ENCODE measurements at places on chromosomes 7 and 10.

DNA sequence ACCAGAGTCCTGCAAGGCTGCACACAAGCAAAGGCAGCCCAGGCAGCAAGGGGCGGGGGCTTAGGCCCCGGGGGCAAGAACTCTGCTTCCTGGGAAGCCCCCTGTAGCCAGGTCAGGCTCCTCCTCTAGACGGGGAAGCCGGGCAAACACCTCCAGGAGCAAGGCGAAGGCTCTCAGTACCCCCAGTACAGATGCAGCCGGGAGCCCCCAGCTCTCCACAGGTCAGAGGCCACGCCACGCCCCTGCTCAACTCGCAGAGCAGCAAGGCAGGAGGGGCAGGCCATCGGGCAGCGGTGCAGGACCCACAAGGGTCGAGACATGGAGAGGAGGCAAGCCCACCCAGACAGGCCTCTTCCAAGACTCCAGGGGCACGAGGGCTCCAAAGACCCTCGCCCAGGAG, 108.8 kb downstream of the MAD1L1 start:
- no peak for DNase-seq

DNA sequence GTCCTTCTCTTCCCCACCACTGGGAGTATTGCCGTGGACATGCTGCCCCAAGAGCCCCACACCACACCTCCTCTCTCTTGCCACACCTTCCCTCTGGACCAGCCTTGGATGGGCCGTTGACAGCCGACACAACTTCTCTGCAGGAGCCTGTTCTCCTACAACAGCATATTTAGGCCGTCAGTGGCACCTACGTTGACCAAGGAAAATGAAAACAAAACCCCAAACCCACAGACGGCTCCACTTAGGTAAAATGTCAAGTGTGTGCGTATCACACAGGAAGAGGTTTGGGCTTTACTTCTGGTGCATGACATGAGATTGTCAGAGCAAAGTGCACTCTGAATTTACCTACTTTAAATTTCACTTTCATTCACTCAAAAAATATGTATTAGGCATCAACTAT, 246.6 kb downstream of the ZMYND11 start:
- no peak for DNase-seq

- no peak for DNase-seq
These were observed 171.1 kb downstream of the FAM107B start for GRCh38 chr10:14603534-14604102.

DNA sequence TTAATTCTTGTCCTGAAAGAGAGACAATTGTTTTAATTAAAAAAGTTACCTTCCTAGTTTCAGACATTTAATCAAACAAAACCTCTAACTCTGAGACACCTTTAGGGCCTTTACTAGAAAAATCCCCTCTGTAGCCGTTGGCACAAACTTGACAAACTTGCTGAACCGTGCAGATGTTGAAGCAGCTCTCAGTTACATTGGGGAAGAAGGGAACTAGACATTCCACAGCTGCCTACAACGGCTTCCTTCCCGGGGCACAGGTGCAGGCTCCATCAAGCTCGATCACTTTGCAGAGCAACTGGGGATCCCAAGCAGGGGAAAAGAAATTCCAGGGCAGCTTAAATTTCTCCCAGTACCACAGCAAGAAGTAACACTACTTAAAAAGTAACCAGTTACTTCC, 141.3 kb downstream of the SKAP2 start:
- DNase-seq, result no peak

DNA sequence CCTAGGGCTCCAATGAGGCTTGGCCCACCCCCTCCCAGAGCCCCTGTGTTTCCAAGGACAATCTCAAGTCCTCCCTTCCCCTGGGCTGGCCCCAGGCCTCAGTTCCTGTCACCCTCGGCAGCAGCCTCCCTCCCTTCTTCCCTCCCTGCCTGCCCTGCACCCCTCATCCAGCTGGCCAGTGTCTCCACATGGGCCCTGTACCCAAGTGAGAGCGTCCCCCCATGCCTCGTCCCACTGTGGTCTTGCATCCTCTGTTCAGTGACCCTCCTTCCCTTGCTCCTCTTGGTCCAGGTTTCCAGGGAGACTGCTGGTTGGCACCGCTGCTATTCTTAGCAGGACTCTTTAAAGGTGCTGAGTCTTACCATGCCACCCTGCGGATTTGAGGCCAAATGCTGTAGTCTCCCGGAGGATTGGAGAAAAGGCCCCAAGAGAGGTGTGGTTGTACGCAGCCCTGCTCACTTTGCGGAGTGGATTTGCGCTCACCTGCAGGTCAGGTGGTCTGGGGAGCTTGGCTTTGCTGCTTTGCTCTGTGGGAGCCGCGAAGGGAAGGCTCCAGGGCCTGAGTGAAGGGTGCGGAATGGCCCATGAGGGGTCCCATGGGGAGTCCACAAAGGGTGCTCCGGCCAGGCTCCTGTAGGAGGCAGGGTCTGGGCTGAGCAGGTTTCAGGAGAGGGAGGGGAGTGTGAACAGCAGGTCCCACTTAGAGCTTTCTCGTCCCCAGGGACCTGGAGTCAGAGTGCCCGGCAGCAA, 519.2 kb downstream of the TCERG1L start:
- DNase-seq, result no peak

DNA sequence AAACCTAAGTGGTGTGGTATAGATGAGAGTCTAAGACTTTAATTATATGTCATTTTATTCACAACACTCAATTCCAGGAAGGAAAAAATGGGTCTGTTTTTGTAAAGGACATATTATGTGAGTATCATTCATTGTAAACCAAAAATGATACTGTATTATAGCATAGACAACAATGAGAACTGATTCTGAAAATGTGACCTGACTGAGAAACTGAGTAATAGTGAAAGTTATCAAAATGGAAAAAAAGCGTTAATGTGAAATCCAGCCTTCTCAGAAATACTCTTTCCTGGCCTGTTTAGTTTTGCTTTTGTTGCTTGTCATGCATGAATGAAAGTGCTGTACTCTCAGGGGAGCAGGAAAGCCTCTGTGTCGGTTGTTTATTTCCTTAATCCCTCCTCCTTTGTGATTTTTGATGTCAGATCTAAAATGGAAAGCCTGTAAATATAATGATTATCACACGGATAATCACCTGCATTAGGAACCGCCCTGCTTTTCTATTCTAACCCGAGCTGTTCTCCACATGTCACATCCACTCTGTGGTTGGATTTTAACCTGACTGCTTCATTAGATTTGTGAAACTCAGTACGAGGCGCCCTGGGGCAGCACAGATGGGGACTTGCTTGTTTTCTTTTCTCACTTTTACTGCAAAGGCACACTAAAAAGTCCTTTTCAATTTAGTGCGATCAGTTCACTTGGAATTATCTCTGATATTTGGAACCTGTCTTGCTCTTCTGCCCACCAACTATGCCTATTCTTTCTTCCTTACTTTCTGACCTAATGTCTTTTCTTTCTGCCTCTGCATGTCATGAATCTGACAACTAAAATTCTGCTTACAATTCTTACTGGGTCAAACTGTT, 240.9 kb upstream of the KAT6B start:
- DNase-seq, result no peak

GRCh38 chr7:105896407-105896911, 20.1 kb upstream of the ATXN7L1 start:
- no peak for DNase-seq

- DNase-seq, result no peak
These were observed 19.3 kb upstream of the CCDC172 start for GRCh38 chr10:116304923-116305322.

DNA sequence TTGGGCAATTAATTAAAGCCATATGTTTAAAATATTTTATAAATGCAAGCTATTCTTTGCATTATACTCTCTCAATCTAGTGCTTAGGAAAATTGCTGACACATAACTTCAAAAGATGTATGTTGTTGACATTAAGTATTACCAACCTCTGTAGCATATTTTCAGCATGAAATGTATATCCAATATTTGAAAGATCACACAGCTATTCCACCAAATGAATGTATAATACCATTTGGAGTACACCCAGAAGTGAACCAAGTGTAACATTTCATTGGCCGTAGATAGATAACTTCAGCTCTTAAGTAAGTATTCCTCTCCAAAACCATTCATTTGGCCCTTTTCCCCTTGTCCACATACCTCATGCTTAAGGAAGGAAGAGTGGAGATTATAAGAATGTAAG, 104.6 kb downstream of the HECTD2 start:
- no peak for DNase-seq

DNA sequence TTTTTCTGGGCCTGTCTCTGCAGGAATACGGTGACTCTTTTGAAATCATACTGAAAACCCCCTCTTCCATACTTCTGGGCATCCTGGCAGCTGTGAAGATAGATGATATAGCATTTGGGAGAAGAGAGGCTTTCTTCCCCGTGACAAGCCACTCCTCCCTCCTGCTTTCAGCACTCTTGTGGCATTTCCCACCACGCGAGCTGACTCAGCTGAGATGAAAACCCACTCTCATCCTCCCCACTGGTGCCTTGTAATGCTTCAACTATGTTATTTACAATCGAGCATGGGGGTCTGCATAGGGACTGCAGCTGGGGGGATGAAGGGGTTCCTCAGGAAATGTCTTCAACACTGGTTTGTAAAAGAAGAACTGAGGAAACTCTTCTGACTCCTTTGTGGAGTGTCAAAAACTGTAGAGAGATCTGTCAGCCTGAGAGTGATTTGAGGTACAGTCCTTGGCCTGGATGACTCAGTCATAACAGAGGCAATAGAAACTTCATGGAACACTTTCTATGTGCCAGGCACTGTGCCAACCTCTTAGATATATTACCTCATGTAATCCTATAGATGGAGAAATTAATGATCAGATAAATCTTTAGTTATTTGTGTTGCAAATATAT, 1.7 kb upstream of the TBATA start:
- DNase-seq, result no peak

GRCh38 chr10:121371836-121372235, 226.4 kb downstream of the FGFR2 start:
- no peak for DNase-seq

DNA sequence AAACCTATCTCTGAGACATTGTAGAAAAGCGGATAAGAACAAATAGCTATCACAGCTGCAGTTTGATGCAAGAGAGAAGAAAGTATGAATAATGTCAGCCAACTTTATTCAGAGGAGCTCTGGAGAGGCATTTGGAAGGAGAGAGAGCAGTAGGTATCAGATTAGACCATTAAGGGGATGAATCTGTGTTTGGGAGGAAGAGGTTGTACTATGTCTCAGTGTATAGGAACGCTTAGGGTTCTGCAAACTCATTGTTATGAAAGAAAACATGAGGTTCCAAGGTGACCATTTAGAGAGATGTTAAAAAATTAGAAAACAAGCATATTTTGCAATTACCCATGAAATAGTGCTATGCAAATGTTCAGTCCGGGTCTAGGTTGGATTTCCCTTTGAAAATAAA, 207.5 kb upstream of the GNAI1 start:
- DNase-seq, result no peak

DNA sequence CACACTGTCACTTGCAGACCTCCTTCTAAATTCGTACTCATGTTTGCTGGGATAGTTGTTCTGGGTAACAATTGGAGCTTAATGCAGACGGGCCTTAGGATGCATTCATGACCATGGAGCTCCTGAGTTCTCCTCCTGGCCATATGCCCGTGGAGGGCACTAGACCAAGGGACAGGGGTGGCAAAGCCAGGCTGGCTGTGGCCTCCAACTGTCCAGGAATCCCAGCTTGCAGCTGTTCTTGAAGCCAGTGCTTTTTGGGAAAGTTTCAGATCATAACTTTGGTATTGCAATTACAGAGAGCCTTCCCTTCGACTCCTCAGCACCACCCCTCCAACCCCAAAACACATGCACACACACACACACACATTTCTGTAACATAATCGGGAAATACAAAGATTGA, 30.6 kb downstream of the ANTXRL start:
- no peak for DNase-seq
